Stimulated activated CD4-positive, alpha-beta T cell treated with anti-CD3 and anti-CD28 coated beads, Interleukin-15, amount 100 ng/mL, for 1 hour (primary cell): ENCODE measurements at places on chromosomes 5 and 9.

DNA sequence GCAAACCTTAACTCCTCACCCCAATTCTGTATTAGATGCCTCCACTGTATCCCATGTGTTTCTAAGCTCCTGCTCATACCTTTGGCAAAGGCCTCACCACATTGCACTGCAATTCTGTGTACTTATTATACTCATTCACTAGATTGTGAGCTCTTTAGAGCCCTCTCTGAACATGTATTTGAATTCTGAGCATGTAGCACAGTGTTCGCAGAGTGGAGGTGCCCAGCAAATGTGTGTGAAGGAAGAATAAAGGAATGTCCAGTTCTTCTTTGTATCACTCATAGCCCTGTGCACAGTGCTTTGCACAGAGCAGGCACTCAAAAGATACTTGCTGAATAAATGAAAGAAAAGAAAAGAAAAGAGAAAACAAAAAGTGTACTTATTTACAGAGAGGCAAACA is 301.1 kb upstream of the EFNA5 start:
- DNase-seq = no peak

DNA sequence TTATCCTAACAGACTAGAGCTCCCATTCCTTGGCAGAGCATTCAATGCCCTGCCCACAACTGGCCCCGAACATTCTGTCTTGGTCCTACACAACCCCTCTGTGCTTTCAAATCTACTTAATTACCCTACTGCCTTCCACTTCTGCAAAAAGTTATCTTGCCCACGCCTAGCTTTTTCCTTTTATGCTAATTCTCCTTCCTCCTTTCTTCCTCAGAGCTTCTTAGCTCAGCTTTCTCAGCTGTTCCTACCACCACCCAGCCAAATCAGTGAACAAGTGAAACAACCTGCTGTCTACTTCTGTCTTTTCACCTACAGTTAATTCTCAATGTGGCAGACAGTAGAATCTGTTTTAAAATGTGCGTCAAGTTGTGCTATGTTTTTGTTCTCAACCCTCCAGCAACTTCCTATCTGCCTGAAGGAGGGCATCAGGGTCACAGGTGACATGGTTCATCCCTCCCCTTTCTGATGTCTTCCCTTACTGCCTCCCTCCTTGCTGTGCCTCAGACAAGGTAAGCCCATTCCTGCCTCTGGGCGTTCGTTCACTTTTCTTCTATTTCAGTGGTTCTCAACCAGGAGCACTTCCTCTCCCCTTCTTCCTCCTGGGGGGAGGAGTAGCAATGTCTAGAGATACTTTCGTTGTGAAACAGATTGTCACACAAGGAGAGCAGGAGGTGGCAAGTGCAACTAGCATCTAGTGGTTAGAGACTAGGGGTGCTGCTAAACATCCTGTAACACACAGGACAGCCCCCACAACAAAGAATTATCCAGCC is 1.3 kb upstream of the REEP5 start:
- DNase-seq = no peak

DNA sequence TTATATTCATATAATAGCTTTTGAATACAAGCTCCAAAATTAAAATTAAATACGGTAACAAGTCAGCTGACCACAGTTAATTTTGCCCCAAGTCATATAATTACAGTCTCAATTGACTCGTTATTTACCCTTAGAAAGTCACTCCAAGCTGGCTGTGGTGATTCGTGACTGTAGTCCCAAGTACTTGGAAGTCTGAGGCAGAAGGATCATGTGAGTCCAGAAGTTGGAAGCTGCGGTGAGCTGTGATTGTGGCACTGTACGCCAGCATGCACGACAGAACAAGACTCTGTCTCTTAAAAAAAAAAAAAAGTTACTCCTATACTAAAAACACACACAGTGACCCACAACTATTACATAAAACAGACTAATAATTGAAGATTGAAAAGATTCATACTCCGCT is 31.6 kb upstream of the DTWD2 start:
- DNase-seq = no peak

- no peak for DNase-seq
Measured at GRCh38 chr5:9455826-9456434, 89.9 kb downstream of the SEMA5A start.
